Activated gamma-delta T cell (primary cell): ENCODE measurements at places on chromosomes 6 and 20.

DNA sequence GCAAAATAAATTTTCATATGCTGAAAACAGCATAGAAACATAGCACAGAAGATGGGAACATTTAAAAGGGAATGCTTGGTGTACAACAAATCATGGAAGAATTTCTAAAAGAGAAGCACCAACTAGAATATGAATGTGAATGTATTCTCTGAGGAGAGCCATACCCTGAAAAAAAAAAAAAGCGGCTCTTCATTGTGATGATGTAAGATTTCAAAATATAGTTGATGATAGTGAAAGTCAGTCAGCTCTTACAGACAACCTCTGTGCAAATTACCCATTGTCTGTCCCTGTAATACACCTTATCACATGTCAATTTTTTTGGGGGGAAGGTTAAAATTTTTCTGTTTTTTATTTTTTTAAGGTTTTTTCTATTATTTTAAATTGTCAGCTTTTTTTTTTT lies 58.6 kb upstream of the PTCHD4 start:
- DNase-seq: no peak

GRCh38 chr6:24329451-24329850 lies 28.4 kb downstream of the DCDC2 start:
- DNase-seq: no peak

- no peak for DNase-seq
These were observed 167.6 kb upstream of the CST7 start for GRCh38 chr20:24781418-24781980.

- DNase-seq: no peak
These were observed 294.5 kb downstream of the CD83 start for GRCh38 chr6:14412026-14412425.

DNA sequence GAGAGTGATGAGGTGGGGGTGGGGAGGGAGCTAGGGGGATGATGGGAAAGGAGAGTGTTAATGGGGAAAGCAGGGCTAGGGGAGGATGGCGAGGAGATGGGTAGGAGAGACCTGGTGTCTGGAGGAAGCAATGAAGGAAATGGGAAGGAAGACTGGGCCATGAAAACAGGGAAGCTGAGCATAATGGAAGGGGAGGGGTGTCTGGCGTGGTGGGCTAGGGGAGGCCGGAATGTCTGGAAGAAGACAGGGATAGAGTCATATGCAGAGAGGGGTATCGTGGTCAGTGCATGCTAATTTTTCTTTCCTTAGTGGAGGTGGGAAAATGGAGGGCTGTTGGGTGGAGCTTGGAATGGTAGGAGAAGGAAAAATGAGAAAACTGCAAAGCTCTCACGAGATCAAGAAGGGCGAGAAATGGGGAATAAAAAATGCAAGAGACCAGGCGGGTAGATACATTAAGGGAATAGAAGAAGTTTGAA lies 423 bp downstream of the KLHDC3 start:
- no peak for DNase-seq
